ENCODE measurements at places on chromosomes 6 and 20. TPM values are rescaled to one million over a fixed set of nuclear protein-coding genes. Genes with fewer than 3 reads are reported as not detected.

DNA sequence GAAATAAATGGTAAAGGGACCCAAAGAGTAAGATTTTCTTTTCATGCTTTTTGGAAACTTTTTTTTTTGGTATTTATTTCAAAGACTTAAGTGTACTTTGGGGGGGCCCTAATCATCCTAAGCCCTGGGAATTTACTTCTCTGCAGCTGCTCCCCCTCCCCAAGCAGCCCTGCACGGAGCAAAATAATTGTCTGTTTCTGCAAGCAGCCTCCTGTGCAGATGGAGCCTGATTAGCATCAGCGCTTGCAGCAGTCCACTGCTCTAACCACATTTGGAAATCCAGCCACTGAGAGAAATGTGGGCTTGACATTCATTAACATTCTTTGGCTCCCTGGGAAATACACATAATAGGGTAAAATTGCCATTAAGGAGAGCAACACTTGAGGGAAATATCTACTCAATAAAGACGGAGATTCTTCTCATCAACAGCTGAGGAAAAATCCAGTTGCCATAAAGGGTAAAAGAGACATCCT, 309.2 kb upstream of the MAP3K7 start:
- DNase-seq: no peak

The MCHR2 gene
- total RNA-seq: not detected

DNA sequence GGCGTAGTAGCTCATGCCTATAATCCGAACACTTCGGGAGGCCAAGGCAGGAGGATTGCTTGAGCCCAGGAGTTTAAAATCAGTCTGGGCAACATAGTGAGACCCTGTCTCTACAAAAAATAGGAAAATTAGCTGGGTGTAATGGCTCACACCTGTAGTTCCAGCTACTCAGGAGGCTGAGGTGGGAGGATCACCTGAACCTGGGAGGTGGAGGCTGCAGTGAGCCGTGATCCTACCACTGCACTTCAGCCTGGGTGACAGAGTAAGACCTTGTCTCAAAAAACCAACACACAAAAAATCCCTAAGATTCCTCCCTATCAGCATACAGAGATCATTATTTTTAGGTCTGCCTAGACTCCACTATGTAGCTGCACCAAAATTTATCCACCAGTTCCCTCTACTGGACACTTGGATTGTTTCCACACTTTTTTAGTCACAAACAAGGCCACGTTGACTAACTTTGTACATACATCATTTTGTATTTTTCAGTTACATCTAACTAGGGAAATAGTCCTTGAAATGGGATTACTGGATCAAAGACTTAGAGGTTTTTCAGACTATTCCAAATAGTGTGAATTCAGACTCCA, 3.6 kb upstream of the PHF1 start:
- no peak for DNase-seq

GRCh38 chr6:106799031-106799894, 169.9 kb downstream of the QRSL1 start:
- no peak for DNase-seq

DNA sequence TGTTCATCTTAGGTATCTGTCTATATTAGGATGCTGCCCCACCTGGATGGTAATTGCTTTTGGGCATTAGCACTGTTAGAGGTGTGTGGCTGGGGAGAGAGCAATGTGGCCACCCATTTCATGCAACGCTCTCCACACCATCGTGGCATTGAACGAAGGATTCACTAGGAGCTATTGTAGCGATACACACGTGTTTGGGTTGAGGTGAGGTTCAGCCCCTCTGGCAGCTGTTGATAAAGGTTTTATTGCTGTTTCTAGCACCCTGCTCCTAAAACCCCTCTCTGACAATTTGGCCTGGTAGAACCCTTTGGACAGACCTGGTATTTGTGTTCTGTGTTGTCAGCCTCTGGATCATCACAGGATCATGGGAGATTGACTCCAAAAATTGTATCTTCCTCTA, 280.9 kb downstream of the PRL start:
- DNase-seq: no peak

- no peak for DNase-seq
These were observed 144.8 kb downstream of the BCKDHB start for GRCh38 chr6:80251321-80251720.

DNA sequence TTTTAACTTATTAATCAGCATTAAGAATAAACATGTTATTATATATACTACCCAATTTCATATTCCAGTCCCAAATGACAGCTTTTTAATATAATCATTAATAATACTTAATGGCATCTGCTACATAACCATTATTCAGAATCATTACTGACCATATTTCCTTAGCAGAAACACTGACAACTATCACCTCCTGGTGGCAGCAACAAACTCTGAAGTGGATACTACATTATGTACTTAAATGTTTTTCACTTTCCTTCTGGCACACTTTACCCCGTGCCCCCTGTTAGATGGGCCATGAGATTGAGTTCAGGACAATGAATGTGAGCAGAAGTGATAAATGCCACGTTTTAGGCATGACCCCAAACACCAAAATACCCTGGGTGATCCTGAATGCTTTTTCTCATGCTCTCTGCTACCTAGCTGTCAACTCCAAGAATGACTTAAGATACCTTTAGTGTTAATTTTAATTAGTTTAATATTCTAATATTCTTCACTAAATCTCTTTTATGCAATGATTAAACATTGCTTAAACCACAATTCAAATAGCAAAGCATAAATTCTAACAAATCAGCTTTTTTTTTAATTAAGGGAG, 77.1 kb downstream of the LMBRD1 start:
- no peak for DNase-seq

The GNAS-AS1 gene
- total RNA-seq: 1.1 TPM

DNA sequence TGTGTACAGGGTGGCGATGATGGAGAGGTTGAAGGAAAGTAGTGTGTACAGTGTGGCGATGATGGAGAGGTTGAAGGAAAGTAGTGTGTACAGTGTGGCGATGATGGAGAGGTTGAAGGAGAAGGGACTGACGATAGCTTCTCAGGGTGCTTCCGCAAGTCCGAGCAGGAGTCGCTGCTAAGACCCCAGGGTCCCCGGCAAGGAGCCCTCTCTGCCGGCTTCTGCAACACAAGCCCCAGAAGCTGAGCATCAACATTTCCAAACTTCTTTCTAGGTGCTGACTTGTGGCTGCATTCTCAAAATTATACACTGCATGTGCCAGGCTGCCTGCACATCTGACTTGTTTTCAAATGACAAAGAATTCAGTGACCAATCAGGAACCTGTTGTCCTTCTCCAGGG, 47.8 kb upstream of the NXT1 start:
- DNase-seq: no peak

- DNase-seq: no peak
These were observed 566.6 kb upstream of the CITED2 start for GRCh38 chr6:139940741-139941729.

GRCh38 chr6:39309942-39310531, 4.2 kb downstream of the KCNK17 start:
- DNase-seq: peak; percentile 35

DNA sequence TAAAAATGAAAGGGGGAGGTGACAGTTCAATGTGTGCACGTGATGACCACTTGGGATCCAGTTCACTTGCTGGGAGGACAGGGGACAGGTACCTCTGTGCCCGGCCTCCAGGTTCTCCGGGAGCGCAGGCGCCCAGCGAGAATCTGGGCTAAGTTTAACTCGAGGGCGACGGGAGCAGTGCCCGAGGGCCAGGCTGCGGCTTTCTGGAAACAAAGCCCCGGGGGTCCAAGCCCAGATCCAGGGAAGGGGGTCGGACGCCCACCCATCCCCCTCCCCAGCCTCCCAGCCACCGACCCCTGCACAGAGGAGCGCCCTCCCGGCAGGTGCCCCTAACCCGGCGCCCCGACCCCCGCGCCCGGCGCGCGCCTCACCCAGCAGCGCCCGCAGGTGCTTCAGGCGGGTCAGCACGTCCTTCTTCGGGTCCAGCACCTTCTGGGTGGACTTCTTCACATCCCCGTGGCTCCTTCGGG, 405 bp downstream of the RALGAPA2 start:
- no peak for DNase-seq

GRCh38 chr6:19416811-19417210, 420.4 kb upstream of the ID4 start:
- DNase-seq: no peak

DNA sequence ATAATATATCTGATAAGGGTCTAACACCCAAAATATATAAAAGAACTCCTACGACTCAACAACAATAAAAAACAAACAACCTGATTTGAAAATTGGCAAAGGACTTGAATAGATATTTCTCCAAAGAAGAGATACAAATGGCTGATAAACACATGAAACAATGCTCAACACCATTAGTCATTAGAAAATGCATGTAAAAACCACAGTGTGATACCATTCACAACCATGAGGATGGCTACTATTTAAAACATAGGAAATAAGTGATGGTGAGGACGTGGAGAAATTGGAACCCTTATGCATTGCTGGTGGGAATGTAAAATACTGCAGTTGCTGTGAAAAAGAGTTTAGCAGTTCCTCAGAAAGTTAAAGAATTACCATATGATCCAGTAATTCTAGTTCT, 41.4 kb downstream of the PTGIS start:
- no peak for DNase-seq

DNA sequence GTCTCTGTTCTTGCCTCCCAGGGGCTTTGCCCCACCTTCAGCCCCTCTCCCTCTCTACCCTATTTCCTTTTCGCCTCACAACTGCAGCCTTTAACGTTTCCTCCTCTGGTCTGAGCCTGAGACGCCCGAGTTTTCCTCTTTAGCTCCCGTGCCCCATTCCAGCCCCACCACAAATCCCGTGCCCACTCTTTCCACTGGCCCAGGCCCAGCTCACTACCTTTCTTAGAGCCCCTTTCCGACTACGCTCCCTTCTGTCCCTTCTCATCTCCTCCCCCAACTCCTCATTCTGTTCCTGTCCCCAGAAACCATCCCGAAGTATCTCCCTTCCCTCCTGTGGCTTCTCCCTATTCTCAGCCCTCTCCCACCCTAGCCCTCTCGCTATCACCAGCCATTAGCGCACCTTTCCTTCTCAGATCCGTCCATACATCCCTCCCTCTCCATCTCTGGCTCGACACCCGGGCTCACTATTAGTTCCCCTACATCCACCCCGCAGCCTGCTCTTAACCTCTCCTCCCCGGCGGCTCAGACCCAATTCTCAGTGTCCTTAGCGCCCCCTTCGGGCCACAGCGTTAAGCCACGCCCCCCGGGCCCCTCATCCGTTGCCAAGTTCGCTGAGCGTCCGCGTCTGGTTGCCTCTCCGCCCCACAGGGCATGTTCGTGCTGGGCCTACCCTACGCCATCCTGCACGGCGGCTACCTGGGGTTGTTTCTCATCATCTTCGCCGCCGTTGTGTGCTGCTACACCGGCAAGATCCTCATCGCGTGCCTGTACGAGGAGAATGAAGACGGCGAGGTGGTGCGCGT, 2.7 kb downstream of the SLC32A1 start:
- no peak for DNase-seq

DNA sequence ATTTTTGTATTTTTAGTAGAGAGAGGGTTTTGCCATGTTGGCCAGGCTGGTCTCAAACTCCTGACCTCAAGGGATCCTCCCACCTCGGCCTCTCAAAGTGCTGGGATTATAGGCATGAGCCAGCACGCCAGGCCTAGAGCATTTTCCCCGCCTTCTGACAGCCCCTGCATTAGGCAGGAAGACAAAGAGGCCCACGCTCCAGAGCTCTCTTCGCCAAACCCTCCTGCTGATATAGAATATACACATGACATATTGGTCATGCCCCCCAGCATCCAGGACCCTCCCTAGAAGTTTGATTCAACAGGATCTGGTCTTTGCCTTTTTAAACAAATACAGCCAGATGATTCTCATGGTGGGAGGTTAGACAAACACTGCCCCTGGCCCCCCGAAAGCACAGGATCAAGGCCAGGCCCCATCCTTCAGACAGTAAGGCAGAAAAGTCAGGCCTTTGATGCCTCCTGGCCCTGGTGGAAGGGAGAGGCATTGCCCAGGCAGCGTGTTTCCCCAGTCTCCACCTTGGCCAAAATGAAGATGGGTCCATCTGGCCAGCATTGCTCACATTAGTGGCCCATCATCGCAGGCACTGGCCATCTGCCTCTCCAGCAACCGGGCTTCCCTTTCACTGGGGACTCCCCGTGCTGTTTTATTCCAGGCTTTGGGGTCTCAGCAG, 4.4 kb downstream of the SULF2 start:
- DNase-seq: no peak

The HCRTR2 gene
- not detected for total RNA-seq

GRCh38 chr6:5116243-5116991, 31.3 kb downstream of the PPP1R3G start:
- DNase-seq: no peak

DNA sequence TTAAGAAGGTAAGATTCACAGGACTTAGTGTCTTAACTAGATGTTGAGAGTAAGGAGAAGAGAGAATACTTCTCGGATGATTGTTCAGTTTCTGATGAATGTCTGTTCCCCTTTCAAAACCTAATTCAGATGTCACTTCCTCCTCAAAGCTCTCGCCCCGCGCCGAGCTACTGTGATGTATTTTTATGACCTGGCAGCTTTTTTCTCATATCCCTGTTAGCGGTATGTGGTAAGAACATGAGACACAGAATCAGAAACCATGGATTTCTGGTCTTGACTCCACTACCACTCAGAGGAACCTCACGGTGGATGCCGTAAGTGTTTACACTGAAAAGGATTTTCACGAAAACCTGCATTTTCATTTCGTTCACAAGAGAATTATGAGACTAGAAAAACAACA, 48.4 kb downstream of the CEP43 start:
- peak; percentile 52 for DNase-seq

The SNAP25 gene
- not detected for total RNA-seq

The NKX2-2 gene
- not detected for total RNA-seq

GRCh38 chr20:62355878-62356588, 11.1 kb downstream of the LAMA5 start:
- peak; percentile 25 for DNase-seq

GRCh38 chr20:33407796-33408195, 6.5 kb upstream of the CDK5RAP1 start:
- no peak for DNase-seq

The PRDM13 gene
- total RNA-seq: not detected

GRCh38 chr6:11604215-11604614, 66.7 kb downstream of the TMEM170B start:
- DNase-seq: no peak

The NOP56 gene
- 270 TPM for total RNA-seq

The HLA-DPB1 gene
- 14.5 TPM for total RNA-seq

DNA sequence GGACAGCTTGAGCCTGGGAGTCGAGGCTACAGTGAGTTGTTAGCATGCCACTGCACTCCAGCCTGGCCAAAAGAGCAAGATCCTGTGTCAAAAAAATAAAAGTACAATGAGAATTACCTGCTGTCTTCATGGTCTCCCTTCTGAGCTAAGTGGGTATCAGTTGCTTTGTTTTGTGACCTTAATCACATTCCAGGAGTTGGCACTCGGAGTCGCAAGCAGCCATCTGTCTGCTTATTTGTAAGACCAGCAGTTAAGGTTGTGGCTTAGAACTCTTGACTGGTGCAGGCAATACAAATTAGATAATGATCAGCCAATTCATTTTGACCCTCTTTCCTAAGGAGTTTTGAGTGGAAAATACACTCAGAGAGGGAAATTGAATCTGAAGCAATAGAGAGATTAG, 114.0 kb downstream of the MYO6 start:
- DNase-seq: no peak

- peak; percentile 46 for DNase-seq
These were observed 12.7 kb upstream of the BAK1 start for GRCh38 chr6:33592595-33593413.

GRCh38 chr6:108592371-108593337, 31.9 kb downstream of the FOXO3 start:
- peak; percentile 67 for DNase-seq

Measured in CD4-positive, alpha-beta memory T cell (primary cell).